ENCODE measurements at places on chromosomes 1 and 21. TPM values are rescaled to one million over a fixed set of nuclear protein-coding genes. Genes with fewer than 3 reads are reported as not detected.

The TGFB2 gene
- 32.8 TPM for total RNA-seq

DNA sequence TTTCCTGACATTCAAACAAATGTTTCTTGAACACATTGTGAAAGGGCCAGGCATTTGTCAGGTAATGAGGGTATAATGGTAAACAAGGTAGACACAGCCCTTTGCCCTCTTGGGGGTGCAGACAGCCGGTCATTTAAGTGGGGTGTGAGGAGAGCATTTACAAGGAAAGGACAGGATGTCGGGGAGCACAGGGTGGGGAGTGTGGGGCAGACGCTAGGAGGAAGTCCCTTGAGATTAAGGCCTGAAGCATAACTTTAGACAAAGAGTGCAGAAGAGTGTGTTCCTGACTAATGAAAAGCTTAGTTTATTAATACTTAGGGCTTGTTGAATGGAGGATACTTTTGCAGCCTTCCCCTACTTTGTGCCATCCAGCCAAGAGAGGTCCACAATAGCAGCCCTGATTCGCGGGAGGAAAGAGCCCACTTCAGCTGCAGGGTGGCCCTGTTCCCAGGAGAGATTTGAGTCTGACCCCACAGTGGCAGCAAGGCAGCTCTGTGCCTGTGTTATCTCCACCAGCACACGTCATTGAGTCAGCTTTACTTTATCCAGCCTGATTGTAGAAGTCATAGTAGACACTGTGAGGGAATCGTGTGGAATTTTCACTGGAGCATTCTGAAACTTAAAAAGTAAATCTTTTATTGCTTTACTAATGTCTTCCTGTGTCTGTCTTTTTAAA, 35.1 kb downstream of the MPZL1 start:
- DNase-seq, result no peak

GRCh38 chr1:9744106-9744799, 79.5 kb downstream of the CLSTN1 start:
- no peak for DNase-seq

DNA sequence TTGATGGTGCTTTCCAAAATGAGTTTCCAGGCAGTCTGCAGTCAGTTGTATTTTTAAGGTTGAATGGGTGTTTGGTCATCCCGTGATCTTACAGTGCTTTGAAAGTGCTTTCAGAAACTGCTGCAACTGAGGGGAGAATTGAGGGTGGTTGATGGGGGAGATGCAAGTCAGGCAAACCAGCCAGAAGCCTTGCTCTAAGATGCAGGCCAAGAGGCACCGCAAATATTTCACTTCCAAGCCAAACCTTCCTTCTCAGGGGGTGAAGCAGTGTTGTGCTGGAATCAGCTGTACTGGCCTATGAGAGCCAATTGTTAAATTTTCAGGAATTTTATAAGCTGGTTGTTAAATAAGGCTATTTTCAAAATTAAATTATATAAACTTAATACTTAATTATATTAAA, 151.6 kb downstream of the KCNJ6 start:
- DNase-seq, result no peak

GRCh38 chr21:32733356-32733755, 5.5 kb upstream of the SYNJ1 start:
- no peak for DNase-seq

Measured in urinary bladder (tissue), 4 donors.